ENCODE measurements at places on chromosomes 5 and 9.

GRCh38 chr5:89934069-89934468, 475.5 kb downstream of the CETN3 start:
- no peak for DNase-seq

DNA sequence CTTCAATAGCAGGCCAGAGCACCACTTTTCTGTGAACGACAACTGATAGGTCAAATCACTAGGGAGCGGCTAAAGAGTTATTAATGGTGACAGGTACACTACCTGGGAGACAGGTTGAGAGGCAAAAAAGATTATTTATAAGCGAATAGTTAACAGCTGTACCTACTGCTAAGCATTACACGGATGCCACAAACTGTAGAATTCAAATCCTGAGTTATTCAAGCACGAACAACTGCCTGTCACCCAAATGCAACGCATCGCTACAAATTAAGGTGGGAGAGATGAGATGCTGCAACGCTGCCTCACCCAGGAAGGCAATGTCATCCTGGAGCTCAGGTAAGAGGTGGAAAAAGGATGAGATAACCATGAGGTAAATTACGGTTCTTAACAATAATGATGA, 342.9 kb downstream of the BNC2 start:
- DNase-seq, result no peak

DNA sequence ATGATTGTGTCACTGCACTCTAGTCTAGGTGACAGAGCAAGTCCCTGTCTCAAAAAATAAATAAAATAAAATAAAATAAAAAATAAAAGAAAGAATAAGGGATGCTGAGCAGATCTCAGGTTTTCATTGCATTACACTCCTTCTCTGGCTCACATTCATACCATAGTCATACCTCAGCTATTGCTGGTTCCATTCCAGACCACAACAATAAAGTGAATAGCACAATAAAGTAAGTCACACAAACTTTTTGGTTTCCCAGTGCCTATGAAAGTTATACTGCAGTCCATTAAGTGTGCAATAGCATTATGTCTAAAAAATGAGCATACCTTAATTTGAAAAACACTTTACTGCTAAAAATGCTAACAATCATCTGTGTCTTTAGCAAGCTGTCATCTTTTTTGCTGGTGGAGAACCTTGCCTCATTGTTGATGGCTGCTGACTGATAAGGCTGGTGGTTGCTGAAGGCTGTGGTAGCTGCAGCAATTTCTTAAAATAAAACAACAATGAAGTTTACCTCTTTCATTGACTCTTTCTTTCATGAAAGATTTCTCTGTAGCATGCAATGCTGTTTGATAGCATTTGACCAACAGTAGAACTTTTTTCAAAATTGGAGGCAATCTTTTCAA, 415.7 kb downstream of the ZNF608 start:
- DNase-seq, result no peak

DNA sequence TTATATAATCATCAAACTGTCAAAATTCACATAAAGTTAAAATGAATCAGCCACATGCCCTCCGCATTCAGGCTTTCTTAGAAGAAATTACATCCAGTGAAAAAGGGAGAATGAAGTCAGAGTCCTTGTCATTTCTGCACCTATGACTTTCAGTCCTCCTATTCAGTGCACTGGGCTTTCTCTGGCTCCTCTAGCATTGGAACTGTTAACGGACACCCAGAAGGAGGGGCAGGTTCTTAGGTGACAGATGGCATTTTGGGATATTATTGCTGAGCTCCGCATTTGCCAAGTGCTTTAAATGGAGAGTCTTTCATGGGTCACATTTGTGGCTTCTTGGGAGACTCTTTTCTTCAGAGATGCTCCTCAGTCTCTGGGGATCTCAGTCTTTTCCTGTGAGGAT, 40.0 kb downstream of the ADAMTS19 start:
- DNase-seq, result no peak

DNA sequence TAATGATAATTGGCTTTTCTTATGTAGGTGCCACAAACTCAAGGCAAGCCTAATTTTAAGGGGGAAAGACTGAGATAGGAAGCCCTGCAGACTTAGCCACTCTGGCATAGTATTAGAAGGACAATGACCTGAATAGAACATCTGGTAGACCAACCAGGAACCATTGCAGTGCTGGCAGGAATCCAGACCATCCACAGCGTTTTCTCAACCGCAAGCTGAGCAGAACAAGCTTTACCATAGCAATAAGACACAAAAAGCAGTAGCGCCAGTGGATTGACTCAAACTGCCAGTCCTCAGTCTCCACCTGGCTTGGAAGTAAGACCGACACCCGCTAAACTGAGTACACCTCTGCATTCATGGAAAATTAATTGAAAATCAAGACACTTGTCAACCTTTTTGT, 141.3 kb upstream of the LPAR1 start:
- DNase-seq, result no peak

DNA sequence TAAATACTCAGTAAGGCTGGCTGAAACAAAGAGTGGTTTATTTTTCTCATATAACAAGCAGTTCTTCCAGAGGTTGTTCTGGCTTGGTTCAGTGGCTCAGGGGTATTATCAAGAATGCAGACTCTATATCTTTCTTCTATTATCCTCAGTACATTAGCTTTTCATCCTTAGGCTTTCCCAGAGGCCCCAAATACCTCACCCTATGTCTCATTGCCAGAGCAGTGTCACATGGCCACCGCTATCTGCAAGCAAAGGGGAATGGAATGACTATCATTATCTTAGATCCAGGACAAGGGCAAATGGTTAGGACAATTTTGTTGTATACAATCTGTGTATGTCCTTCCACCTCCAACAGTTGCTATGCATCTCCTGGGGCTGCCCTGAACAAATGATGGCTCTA, 69.0 kb upstream of the SNX2 start:
- DNase-seq, result no peak

DNA sequence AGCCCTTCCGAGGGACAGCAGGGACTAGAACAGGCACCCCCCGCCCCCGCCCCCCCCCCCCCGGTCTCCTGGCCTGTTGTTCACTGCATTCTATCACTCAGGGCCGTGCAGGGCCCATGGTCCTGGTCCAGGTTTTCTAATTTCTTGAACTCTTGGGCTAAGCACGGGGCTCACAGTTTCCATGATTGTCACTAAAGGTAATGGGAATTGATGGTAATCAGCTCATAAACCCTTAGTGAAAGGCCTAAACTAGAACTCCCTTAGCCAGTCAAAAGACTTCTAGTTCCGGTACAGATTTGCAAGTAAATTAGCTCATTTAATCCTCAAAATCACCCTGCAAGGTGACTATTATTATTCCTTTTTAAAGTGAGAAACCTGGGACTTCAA, 14.7 kb upstream of the PWWP2A start:
- no peak for DNase-seq

DNA sequence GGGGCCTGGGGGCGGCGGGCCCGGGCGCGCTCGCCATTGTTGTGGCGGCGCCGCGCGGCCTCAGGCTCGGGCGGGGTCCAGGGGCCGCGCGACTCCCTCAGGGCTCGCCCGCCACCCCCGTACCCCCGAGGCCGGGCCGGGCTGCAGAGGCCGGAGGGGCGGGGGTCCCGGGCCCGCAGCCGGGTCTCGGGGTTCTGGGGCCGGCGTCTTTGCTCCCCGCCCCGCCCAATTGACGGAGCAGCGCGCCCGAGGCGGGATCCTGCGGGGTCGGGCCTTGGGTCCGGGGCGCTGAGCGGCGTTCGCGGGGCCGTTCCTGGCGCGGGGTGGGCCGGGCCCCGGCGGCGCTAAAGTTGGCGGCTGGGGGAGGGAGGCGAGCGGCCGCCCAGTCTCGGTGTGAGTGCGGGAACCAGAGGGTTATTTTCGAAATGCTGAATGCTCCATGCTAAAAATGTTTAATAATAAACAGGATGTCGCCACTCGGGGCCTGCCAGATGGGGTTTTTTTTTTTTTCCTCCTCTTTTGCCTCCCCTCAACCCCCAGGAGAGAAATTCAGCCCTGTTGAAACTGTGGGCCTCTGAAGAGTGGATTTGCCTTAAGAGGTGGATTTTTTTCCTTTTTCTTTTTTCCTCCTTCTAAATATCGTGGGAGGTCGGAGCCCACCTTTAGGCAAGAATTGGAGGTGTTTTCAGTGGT, 724 bp downstream of the PRRC2B start:
- DNase-seq, result no peak

DNA sequence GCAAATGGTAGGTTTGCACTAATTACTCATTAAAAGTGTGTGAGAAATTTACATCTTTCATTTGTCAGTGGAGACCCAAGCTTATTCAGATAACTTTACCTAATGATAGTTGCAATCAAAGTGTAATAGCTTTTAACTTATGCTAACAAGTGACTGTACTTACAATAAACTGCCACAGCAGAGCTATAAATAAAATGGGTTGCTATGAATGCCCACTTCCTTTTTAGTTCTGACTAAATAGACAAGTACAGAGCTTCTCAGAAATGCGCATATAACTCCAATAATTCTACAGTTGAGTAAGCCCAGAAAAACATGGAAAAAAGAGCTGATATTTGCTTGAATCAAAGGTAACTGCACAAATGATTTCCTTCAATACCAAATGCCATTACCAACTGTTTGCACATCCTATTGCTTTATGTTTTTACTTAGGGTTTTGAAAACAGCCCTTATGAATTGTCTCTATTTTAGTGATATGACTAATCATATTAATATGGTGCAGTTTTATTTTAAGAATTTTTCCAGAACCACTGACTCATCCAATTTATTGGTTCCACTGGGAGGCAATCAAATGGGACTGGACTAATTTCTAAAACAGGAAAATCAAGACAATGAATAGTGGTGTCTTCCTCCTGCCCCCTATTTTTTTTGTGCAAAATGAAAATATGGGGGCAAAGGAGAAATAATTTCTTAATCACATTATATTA, 84.1 kb downstream of the PPP2R2B start:
- DNase-seq, result no peak
